ENCODE measurements at places on chromosomes 11 and 22.
A peak's percentile ranks its signal among the peaks of the same experiment; 100 is the strongest.

DNA sequence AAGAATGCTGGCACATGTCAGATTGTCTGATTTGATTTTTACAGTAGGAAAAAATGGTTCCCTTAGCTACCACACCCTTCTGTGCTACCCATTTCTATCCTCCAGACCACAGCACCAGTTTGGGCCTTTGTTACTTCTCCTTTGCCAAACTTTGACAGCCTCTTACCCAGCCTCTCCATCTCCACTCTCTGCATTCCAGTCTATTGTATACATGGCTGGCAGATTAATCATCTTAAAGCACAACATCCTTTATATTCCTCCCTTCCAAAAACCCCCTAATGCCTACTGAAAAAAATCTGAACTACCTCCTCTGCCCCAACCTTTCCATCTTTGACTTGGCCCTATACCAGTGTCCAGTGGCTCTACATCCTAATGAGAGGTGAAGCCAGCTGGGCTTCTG lies 10.8 kb upstream of the PANX1 start:
- DNase-seq = no peak

GRCh38 chr11:8312986-8313385 lies 49.3 kb upstream of the LMO1 start:
- no peak for DNase-seq

DNA sequence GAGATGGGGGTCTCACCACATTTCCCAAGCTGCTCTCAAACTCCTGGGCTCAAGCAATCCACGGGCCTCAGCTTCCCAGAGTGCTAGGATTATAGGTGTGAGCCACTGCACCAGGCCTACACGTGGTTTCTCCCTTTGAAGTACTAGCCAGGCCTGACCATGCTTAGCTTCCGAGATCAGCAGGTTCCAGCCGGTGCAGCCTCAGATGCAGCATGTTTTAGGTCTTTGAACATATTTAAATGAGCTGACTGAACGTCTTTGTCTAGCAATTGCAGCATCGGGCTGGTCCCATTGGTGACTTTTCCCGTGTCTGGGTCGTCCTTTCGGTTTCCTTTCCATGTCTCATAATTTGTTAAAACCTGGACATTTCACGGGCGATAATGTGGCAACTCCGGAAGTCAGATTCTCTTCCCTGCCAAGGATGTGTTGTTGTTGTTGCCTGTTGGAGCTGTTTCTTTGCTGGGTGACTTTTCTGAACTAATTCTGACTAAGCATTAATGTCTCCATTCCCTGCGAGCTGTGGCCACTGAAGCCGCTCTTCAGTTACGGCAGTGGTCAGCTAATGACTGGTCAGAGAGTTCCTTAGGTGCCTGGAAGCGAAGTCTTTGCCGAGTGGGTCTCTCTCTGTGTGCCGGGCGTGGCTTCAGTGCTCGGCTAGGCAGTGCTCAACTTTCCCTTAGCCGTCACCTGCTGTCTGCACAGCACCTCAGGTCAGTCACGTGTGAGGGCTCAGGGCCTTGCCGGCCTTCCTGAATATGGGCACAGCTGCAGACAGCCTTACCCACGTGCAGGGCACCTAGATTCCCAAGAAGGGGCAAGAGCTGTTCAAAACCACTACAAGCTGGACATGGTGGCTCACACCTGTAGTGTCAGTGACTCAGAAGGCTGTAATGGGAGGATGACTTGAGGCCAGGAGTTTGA lies 3.8 kb upstream of the CYP2D6 start:
- DNase-seq = no peak

- no peak for DNase-seq
Measured at GRCh38 chr11:55658608-55659007, 3.4 kb upstream of the OR4C6 start.

DNA sequence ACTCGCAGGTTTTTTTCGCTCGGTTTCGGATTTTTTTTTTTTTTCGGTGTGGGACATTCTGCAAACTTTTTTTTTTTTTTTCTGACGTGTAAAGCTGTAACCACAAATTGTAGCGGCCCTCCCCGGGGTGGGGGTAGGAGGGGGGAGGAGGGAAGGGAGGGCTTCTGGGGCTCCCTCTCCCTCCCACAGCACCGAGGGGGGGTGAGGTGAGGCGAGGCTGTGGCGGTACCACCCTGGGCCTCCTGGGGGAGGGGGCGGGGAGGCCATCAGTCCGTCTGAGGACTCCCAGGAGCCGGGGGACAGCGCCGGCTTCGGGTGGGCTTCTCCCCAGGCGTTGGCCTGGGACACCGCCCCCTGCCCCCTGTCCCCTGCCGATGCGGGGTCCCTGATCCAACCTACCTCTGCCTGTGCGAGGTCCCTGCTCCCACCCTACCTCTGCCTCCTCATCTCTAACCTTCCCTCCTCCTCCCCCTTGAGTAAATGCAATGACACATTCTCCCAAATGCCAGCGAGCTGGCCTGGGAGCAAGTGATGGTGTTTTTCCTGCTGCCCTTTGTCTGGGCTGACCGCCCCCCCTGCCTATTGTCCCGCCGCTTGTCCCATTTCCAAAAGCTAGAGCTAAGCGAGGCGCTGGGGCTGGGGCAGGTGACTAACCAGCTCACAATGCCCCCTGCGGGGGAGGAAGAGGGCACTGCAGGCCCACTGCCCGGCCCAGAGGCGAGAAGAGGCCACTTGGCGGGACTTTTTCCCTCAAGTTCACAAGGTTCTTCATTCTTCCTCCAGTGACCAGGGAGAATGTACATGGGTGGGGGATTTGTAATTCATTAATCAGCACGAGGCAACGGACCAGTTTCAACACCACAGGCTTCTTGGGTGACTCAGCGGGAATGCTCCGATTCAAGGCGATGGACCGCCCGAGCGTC lies 511 bp upstream of the CLCF1 start:
- peak; percentile 36 for DNase-seq

DNA sequence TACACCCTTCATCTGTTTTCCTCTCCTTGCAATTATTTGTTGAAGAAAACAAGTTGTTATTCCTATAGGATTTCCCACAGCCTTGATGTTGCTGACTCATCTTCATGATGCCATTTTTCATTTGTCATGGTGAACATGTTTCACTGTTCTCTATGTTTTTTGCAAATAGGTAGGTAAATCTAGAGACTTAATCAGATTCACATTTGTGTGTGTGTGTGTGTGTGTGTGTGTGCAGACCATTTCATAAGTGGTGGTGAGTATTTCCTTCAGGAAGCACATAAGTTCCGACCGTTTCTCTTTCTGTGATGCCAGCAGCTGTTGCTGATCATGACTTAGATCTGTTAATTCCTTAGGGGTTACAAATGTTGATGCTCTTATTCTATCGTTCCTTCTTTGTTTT lies 80.3 kb upstream of the IZUMO1R start:
- no peak for DNase-seq

DNA sequence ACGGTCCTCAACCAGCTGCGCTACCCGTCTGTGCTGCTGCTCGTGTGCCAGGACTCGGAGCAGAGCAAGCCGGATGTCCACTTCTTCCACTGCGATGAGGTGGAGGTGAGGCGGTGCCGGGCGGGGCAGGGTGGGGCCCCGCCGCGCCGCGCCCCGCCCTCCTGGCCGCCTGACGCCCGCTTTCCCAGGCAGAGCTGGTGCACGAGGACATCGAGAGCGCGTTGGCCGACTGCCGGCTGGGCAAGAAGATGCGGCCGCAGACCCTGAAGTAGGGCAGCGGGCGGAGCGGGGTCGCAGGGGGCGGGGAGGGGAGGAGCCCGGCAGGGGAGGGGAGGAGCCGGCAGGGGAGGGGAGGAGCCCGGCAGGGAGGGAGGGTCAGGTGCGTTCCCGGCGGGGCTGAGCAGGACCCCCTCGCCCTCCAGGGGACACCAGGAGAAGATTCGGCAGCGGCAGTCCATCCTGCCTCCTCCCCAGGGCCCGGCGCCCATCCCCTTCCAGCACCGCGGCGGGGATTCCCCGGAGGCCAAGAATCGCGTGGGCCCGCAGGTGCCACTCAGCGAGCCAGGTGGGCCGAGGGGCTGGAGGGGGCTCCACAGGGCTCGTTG lies 14.7 kb downstream of the EPS8L2 start:
- DNase-seq = no peak
